Retina (tissue), 1 donor: ENCODE measurements at places on chromosomes 2 and 18.

- DNase-seq = no peak
Measured at GRCh38 chr2:148049284-148049683, 28.4 kb downstream of the MBD5 start.

- no peak for DNase-seq
Measured at GRCh38 chr18:48024009-48024512, 93.6 kb upstream of the SMAD2 start.

DNA sequence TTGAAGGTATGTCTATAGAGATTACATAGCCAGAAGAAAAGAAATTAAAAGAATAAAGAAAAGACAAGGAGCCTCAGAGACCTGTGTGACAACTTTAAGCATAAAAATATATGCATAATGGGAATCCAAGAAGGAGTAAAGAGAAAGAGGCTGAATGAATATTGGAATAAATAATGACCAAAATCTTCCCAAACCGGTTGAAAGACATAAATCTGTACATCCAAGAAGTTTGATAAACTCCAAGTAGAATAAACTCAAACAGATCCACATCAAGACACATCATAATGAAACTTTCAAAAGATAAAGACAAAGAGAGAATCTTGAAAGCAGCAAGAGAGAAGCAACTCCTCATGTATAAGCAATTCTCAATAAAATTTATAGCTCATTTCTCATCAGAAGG, 132.4 kb upstream of the ZNF516 start:
- no peak for DNase-seq

DNA sequence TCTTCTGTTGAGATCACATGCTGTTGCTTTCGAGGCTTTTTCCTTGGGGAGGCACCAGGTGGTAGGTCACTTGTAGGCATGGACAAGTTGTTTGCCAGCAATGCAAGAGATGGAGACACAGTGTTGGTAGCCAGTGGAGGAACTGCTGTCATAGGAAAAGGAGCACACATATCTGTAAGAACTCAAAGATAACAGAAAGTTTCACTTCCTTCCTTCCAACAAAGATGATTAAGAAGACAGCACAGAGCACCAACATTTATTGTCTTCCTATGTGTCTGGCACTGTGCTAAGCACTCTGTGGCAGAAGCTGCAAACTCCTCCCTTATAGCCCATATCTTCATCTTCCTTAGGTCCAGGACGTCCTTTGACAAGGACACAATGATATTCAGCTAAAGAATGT, 64.5 kb upstream of the AMMECR1L start:
- DNase-seq = no peak

DNA sequence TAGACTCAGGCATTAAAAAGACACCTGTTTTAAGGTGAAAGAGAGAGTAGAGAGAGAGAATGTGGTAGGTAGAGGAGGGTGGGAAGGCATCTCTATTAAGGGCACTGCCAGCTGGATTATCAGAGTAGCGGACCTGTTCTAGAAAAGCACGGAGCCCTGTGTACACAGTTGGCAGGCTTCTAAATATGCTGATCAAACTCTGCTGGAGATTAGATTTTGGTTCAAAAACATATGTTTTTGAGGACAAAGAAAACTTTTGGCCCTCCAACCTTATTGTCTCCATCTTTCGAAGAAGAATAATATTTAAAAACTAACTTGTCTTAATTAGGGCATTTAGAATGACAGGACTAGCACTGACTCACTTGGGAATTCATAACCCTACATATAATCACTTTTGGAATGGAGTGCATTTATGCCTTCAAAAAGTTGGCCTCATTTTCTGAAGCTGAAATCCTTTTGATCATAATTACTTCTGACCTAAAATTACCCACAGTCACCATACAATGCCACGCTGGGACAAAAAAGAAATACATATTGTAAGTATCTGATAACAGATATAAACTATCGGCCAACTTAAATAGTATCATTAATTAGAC, 254.6 kb downstream of the MEIS1 start:
- DNase-seq = no peak

- DNase-seq = no peak
Measured at GRCh38 chr2:104638859-104639202, 215.1 kb upstream of the POU3F3 start.

- DNase-seq = no peak
Measured at GRCh38 chr18:9809697-9810096, 76.1 kb upstream of the TXNDC2 start.

GRCh38 chr2:33104726-33105125, 158.0 kb downstream of the LTBP1 start:
- DNase-seq = no peak

DNA sequence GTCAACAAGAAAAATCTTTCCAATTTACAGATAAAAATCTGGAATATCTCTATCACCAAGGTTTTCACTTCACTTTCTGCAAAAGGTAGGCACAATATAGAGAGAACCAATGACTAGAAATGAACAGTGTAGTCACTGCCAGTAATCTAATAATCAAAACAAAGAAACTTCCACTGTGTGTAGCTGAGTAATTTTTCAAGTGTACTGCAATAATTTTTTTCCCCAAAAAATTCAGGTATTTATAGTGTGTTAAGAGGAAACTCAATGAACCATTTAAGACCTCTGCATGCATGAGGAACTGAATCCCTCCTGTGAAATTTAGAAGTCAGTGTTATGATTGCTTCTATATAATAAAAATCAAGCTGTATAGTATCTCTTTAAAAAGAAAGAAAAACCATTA, 121.8 kb downstream of the MEMO1 start:
- DNase-seq = no peak

DNA sequence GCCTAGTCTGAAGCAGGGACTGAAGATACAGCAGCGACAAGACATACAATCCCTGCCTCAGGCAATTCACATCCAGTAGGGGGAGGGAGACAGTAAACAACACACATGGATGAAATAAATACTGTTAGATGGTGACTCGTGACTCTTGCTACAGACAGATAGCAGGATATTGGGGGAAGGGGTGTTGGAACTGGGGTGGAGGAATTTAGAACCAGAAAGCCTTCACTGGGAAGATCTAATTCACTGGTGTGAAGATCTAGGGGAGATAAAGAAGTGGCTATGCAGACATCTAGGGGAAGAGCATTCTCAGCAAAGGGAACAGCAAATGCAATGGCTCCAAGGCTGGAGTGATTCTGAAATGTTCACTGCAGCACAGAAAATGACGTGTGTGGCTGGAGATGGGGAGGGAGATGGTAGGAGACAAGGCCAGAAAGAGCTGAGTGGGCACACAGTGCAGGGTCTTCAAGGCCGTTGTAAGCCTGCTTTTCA, 52.6 kb upstream of the TMEM163 start:
- no peak for DNase-seq

GRCh38 chr2:73069041-73069854, 2.3 kb downstream of the SFXN5 start:
- no peak for DNase-seq
